ENCODE measurements at places on chromosomes 5 and 9.

DNA sequence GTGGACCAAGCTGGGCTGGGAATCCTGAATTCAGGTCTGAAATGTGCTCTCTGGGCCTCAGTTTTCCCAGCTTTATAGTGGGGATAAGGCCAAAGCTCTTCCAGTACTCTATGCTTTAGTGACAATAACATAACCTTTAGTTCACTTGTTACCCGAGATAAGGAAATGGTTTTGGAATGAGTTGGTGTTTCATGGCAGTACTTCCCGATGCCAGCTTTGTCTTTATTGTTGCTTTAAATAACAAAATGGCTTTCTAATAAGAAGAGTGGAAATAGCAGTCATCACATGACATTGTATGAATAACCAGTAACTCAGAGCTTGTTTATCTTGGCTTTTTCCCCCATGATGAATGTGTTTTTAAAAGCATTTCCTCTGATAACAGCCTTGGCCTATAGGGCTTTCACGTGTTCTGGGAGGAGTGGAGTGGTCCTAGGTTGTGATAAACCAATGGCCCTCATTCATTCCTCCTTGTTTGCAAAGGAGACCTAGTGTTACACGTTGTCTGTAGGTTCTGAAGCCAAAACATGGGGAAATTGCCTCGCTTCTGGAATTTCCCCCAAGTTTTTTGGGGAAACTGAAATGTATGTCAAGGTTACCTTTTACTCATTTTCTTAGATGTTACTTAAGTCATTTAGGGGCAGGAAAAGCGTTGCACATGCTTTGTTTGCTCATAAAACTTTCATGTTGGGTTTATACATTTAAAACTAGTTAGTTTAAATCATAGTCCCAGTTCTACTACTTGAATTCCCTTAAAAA, 53.7 kb downstream of the ZNF618 start:
- H3K27me3 ChIP-seq = no peaks in the 10 kb centered on the region
- H3K36me3 ChIP-seq = 0 out of 2 replicates have a peak, but pooled peaks cover 4% of the 10 kb centered on the region
- H3K27ac ChIP-seq = no peak overlapping the region
- H3K4me3 ChIP-seq = no peak overlapping the region
- DNase-seq = no peak

- no peaks in the 10 kb centered on the region for H3K36me3 ChIP-seq
- H3K4me1 ChIP-seq = no peaks in the 10 kb centered on the region
- no peak for DNase-seq
Observed at GRCh38 chr5:60346393-60346792, 353.6 kb downstream of the DEPDC1B start.

- no peaks in the 10 kb centered on the region for H3K36me3 ChIP-seq
- no peak overlapping the region for H3K27ac ChIP-seq
- H3K4me3 ChIP-seq = no peak overlapping the region
- no peak for DNase-seq
- H3K4me1 ChIP-seq = no peaks in the 10 kb centered on the region
- H3K27me3 ChIP-seq = no peaks in the 10 kb centered on the region
Observed at GRCh38 chr5:61680247-61680646, 348.2 kb downstream of the ZSWIM6 start.

GRCh38 chr9:125133403-125134329, 9.7 kb downstream of the SCAI start:
- H3K27me3 ChIP-seq = no peaks in the 10 kb centered on the region
- H3K36me3 ChIP-seq = no peaks in the 10 kb centered on the region
- H3K27ac ChIP-seq = no peak overlapping the region
- DNase-seq = no peak
- no peak overlapping the region for H3K4me3 ChIP-seq

DNA sequence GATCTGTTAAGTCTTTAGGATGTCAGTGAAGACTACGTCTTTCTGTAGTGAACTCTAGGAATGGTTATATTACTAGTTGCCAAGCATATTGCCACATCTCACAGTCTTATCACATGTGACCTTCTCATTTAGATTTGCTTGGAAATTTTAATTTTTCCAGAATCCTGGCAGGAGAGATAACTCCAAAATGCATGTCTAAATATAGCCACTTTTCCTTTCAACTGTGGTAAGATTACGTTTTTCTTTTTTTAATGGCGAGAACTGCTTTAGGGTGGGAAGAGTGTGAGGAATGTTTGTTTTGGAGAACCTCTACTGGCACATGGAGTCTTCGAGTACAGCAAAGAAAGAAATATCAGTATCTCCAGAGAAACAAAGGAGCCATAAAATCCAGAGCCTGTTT, 91.7 kb upstream of the ADAMTSL1 start:
- H3K4me3 ChIP-seq = no peak overlapping the region
- H3K27me3 ChIP-seq = no peaks in the 10 kb centered on the region
- DNase-seq = no peak

DNA sequence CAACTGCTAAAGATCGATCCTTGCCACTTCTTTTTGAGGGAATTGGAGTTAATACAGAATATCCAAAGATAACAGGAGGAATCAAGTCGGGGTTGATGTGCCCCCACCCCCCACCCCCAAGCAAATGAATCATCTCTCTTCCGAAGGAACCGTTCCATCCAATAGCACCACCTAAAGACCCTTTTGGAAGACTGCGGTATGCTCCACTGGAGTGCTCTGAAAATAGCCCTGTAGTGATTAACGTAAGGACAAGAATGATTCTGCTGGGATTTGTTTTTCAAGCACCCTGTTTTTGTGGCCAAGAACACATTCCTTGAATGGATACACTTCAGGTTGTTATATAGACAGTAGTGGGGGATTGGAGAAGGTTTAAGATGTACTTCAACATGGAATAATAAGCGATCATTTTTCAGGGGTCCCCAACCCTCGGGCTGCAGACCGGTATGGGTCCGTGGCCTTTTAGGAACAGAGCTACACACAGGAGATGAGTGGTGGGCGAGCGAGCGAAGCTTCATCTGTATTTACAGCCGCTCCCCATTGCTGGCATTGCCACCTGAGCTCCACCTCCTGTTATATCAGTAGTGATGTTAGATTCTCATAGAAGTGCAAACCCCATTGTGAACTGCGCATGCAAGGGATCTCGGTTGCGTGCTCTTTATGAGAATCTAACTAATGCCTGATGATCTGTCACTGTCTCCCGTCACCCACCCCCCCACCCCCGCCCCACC, 44.5 kb upstream of the TMEM252 start:
- peaks cover 3% of the 10 kb centered on the region for H3K4me1 ChIP-seq
- H3K36me3 ChIP-seq = no peaks in the 10 kb centered on the region
- H3K27me3 ChIP-seq = no peaks in the 10 kb centered on the region
- no peak overlapping the region for H3K4me3 ChIP-seq
- no peak for DNase-seq

DNA sequence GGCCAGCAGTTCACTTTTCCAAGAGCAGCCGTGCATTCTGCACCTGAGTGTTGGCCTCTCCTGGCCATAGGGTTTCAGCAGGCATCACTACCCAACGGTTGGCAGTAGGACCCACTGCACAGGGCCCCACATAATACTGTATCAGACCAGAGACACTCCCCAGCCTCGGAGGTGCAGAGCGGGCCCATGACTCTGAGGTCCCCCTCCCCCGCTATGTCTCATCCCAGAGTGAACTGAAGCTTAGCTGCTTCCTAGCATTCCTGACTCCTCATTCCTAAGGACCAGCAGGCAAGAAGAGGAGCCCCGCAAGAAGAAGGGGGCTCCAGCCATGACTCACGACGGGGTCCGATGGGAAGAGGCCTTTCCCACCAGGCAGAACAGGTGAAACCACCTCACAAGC, 67.2 kb downstream of the CAMSAP1 start:
- H3K4me1 ChIP-seq = no peaks in the 10 kb centered on the region
- peaks cover 20% of the 10 kb centered on the region for H3K36me3 ChIP-seq
- H3K4me3 ChIP-seq = no peak overlapping the region
- no peak for DNase-seq
- H3K27me3 ChIP-seq = no peaks in the 10 kb centered on the region
- no peak overlapping the region for H3K27ac ChIP-seq

- H3K4me3 ChIP-seq = no peak overlapping the region
- DNase-seq = peak; percentile 69
- H3K4me1 ChIP-seq = peaks cover 8% of the 10 kb centered on the region
- no peak overlapping the region for H3K27ac ChIP-seq
- no peaks in the 10 kb centered on the region for H3K27me3 ChIP-seq
- H3K36me3 ChIP-seq = no peaks in the 10 kb centered on the region
Observed at GRCh38 chr5:144203750-144204596, 33.3 kb downstream of the KCTD16 start.

GRCh38 chr9:2298217-2298616, 283.1 kb downstream of the SMARCA2 start:
- no peak overlapping the region for H3K27ac ChIP-seq
- H3K4me1 ChIP-seq = peaks cover 9% of the 10 kb centered on the region
- H3K4me3 ChIP-seq = no peak overlapping the region
- no peaks in the 10 kb centered on the region for H3K36me3 ChIP-seq
- no peaks in the 10 kb centered on the region for H3K27me3 ChIP-seq

GRCh38 chr9:28542928-28543327, 969.6 kb upstream of the C9orf72 start:
- no peak overlapping the region for H3K4me3 ChIP-seq
- H3K4me1 ChIP-seq = no peaks in the 10 kb centered on the region
- H3K36me3 ChIP-seq = no peaks in the 10 kb centered on the region
- DNase-seq = no peak
- H3K27me3 ChIP-seq = no peaks in the 10 kb centered on the region

- peaks cover 41% of the 10 kb centered on the region for H3K4me1 ChIP-seq
- H3K27me3 ChIP-seq = no peaks in the 10 kb centered on the region
- H3K27ac ChIP-seq = no peak overlapping the region
- no peak for DNase-seq
- H3K36me3 ChIP-seq = no peaks in the 10 kb centered on the region
Observed at GRCh38 chr9:38000735-38001134, 68.3 kb downstream of the SHB start.

GRCh38 chr9:119412399-119412798, 43.2 kb upstream of the BRINP1 start:
- H3K36me3 ChIP-seq = no peaks in the 10 kb centered on the region
- H3K27me3 ChIP-seq = no peaks in the 10 kb centered on the region
- H3K4me3 ChIP-seq = no peak overlapping the region
- no peak for DNase-seq
- H3K4me1 ChIP-seq = no peaks in the 10 kb centered on the region

DNA sequence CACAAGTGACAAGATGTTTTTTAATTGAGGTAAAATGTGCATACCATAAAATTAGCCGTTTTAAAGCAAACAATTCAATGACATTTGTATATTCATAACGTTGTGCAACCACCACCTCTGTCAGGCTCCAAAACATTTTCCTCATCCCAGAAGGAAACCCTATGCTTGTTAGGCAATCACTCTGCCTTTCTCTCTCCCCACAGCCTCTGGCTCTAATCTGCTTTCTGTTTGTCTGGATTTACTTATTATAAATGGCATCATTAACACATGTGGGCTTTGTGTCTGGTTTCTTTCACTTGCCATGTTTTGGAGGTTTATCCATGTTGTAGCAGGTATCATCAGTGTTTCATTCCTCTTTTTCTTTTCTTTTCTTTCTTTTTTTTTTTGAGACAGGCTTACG, 1.4 kb upstream of the N4BP3 start:
- H3K4me1 ChIP-seq = peaks cover 17% of the 10 kb centered on the region
- no peak overlapping the region for H3K4me3 ChIP-seq
- peaks cover 5% of the 10 kb centered on the region for H3K36me3 ChIP-seq
- no peaks in the 10 kb centered on the region for H3K27me3 ChIP-seq
- no peak for DNase-seq
- H3K27ac ChIP-seq = no peak overlapping the region

DNA sequence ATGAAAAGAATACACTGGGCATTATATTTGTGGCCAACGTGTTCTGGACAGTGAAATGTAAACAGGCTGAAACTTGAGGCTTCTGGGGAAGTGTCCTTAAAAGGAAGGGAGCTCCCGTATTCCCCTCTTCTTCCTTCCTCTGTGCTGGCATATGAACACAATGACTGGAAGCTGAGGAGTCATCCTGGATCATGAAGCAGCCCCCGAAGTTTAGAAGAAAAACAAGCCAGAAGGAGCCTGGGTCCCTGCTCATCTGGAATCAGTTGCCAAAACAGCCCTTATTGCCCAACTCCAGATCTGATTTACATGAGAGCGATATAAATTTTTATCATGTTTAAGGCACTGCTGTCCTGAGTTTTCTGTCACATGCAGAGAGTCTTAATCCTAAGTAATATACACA, 65.4 kb upstream of the SLC1A1 start:
- no peaks in the 10 kb centered on the region for H3K27me3 ChIP-seq
- H3K27ac ChIP-seq = no peak overlapping the region
- no peaks in the 10 kb centered on the region for H3K4me1 ChIP-seq
- H3K36me3 ChIP-seq = no peaks in the 10 kb centered on the region
- DNase-seq = no peak
- H3K4me3 ChIP-seq = no peak overlapping the region

DNA sequence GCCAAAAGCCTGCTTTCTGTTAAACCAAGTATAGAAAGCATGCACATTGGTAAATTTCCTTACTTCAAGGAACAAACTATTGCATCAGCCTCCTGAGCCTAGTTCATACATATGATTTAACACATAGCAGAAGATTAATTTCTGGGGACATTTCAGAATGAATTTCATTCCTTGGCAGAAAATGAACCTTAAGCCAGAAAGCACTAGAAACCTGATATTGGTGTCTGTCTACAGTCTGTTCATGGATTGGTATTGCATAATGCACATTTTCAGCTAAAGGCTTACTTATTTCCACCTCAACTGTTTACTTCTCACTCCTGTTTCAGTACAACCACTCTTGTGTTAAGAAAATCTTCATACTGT, 1471.8 kb upstream of the NUDT12 start:
- no peaks in the 10 kb centered on the region for H3K36me3 ChIP-seq
- no peak for DNase-seq
- H3K27me3 ChIP-seq = no peaks in the 10 kb centered on the region
- no peak overlapping the region for H3K27ac ChIP-seq
- H3K4me1 ChIP-seq = no peaks in the 10 kb centered on the region

DNA sequence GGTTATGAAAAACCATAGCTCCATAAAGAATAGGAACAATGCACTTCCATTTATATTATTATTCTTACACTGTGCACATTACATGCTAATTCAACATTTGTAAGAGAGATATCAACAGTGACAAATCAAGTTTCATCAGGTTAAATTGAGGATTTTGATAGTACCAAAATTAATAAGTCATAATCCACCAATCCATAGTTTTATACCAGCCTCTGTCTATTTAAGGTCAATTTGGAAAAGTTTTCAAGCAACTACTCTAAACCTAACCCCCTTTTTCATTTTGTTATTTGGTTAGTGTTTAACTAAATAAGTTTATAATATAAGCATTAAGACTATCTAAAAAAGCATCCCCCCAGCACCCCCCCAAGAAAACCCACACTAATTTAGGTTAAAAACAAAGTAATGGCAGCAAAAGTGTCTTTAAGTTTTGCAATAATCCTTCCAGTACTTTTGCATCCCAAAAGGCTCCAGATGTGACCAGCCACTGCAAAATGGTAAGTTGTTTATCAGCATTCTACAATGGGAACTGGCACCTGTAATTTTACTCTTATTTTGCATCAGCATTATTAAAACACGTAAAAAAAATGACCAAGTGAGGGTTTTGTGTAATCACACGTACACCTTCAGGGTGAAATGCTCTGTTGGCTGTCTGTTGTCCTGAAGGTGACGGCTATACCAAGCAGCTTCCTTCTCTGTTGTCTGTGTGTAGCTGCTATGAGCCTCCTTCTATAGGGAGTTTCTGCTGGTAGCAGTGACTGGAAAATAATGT, 36.8 kb upstream of the SSBP2 start:
- no peaks in the 10 kb centered on the region for H3K36me3 ChIP-seq
- peak; percentile 45 for DNase-seq
- peak overlapping the region; percentile 25 for H3K27ac ChIP-seq
- no peak overlapping the region for H3K4me3 ChIP-seq
- peaks cover 4% of the 10 kb centered on the region for H3K4me1 ChIP-seq
- H3K27me3 ChIP-seq = no peaks in the 10 kb centered on the region

GRCh38 chr5:137619191-137619870, 116.6 kb downstream of the KLHL3 start:
- H3K27me3 ChIP-seq = no peaks in the 10 kb centered on the region
- no peaks in the 10 kb centered on the region for H3K36me3 ChIP-seq
- no peaks in the 10 kb centered on the region for H3K4me1 ChIP-seq
- DNase-seq = peak; percentile 36

All from SJCRH30 (cell line).